ENCODE measurements at places on chromosomes 3 and 15.

DNA sequence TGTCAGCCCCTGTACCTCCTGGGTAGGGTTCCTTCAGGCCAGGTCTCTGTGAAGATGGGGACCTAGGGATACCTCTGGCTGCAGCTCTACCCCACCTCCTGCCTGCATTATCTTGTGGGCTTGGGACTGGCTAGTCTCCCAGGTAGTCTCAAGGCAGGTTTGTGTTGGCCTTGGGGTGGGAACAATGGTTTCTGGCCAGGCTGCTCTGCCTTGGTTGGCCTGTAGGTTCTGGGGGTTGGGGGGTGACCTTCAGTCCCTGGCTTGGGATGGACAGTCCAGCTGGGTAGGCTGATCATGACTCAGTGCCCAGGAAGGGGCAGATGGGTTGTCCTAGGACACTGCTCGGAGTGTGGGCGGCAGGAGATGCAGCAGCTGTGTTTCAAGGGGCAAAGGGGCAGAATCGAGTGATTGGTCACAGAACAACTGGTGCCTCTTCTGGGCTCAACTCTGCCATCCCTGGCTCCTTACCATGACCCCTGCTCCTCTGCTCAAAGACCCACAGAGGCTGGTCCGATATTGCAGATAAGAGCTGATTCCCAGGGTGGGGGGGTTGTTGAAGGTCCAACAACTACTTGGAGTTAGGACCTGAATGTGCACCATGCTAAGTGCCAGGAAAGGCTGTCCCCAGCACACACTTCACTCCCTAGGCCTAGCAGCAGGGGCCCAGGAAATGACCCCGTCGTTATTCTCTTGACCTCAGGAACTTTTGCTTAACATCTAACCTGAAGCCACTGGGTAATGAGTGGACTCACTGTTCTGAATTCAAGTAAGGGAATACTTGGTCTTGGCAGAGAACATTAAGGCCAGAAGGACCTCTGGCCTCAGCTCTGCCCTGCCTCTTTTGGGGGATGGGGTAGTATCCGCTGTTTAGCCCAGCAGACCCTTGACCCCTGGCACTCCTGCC, 18.1 kb upstream of the BSN start:
- no peak for DNase-seq

GRCh38 chr3:37054370-37054769, 61.1 kb downstream of the MLH1 start:
- DNase-seq, result no peak

DNA sequence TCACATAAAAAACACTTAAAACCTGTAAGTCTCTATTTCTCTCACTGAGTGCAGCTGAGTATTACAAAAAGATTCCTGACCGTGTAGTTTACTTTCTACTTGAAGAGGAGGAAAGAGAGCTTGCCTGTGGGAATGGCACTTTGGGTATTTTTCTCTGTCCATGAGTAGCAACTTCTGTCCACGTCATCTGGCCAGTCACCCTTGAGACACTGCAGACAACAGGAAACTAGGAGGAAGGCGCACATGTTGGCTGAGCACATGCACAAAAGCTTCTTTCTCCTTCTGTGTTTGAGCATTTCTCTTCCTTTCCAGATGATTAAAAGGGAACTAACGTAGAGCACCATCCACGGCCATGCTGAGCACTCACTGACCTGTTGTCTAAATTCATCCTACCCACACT, 19.7 kb downstream of the STARD5 start:
- no peak for DNase-seq

- no peak for DNase-seq
Observed at GRCh38 chr15:43795197-43795596, 3.1 kb downstream of the SERF2 start.

DNA sequence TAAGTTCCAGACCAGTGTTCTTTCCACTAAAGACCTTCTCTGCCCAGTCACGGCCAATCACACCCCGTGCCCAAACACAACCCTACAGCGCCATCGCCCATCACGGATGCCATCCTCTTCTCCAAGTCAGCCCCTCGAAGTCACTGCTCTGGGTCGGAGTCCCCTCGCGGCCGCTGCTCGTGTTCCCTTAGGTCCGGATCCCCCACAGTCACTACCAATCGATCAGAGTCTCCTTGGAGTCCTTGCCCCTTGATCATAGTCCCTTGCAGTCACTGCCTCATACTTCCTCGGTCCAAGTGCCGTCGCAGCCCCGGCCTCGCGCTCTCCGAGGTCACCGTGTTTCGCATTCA, 461 bp downstream of the PCYT1A start:
- DNase-seq, result peak; percentile 2

DNA sequence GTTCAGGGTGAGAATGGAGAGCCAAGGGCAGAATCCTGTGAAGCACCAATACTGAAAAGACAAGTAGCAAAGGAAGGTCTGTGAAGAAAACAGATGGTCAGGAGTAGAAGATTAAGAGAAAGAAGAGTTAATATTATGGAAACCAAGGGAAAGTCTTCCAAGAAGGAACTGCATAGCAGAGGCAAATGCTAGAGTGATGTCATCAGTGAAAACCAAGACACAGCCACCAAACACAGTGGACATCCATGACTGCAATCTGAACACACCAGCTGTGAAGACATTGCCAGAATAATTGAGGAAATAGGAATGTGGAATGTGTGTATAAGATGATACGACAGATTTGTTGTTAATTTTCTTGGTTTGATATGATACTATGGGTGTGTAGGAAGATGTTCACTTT, 26.8 kb upstream of the ZBTB38 start:
- no peak for DNase-seq

DNA sequence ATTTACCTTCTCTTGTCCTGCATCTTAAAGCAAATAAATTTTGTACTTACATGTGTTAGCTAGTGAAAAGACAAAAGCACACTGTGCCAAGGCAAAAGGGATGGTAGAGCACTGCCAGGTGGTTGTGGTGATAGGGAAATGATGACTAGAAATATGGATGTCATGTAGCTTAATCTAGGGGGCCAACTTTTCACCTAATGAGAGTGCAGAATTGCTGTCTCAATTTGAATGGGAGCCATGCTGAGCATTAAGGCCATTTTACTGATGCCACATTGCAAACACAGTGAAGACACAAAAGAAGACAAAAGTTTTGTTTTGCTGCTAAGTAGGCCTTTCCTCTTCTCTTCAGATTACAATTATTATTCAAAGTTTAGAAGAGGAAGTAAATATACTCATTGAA, 274.7 kb downstream of the PDCD6IP start:
- no peak for DNase-seq

DNA sequence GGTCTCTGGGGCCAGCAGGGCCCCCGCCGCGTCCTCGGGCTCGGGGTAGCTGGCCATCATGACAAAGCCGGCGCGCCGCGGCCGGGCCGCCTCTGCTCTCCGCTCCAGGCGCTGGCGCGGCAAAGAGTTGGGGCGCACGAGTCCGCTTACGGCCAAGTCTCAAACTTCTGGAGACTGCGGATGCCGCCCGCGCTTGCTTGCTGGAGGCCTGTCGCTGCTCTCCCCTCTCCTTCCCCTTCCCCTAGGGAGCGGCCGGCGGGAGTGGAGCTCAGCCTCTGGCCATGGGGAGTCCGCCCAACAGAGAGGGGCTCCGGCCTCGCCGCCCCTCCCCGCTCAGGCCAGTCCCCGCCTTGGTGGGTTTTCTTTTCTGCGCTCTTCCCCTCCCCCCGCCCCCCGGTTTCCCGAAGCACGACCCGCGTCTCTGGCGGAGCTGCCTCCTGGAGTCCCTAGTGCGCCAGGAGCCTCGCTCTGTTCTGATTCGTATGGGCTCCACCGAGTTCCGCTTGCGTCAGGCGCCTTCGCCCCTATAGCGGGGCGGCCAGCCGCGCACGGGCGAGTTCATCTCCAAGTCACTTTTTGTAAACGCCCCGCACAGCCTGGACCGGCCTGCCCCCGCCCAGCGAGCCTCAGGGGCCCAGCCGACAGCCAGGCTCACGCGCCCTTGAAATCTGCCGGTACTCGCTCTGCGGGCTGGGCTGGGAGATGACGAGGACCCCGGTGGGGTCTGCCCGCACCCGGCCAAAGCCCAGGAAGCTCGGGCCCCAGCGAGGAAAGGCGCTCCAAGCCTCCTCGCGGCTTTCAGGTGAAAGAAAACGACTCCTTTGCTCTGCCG, at the start of the genes FOXL2 and FOXL2NB:
Gene FOXL2, minus strand, starts transcription at position 475 of the 832 bp plus-strand sequence. Its CDS starts 415 bp downstream, at position 60.
Gene FOXL2NB, plus strand, starts transcription at position 555 of the 832 bp plus-strand sequence. Its CDS starts 148 bp downstream, at position 703.
- no peak for DNase-seq

DNA sequence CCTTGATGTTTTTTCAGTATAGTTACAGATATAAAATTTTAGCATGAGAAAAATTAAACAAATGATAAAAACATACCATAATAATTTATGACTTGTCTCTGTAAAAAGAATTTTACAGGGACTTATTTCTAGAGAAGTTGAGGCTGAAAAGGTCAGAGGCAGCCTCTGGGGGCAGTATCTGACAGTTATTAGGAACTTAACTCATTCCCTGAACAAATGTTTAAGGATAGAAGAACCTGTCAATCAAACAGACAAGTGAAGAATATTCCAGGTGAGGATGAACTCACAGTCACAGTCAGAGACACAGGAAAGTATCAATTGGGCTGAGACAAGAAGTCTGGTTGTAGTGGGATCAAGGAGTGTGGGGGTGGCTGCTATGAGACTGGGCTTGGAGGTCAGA, 7.3 kb downstream of the MYLK start:
- no peak for DNase-seq

- no peak for DNase-seq
Observed at GRCh38 chr15:100861511-100861991, 18.1 kb upstream of the ALDH1A3 start.

DNA sequence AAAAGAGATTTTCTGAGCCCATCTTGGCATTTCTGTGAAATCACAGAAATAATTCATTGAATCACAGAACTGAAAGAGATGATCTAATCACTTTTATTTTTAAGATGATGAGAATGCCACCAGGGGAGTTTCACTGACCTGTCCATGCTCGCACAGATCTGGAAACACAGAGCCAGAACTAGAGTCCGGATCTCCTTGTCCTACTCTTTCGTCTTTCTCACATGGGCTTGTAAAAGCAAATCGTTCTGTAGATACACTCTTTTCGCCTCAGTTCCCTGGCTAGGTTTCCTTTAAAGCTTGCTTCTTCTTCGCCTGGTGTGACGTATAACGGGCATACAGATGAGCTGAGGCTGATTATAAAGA, 122.5 kb upstream of the SPRED1 start:
- DNase-seq, result no peak

DNA sequence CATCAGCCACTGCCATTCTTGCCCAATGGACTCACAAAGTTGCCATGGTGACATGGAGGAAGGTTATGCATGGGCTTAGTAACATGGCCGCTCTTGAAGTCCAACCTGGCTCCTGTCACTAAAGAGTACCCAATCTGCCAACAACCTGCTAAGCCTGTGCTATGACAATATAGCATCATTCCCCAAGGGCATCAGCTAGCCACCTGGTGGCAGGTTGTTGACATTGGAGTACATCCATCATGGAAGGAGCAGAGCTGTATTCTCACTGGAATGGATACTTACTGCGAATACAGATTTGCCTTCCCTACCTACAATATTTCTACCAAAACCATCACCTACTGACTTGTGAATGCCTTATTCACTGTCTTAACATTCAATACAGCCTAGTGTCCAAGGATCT, 138.9 kb upstream of the RORA start:
- DNase-seq, result no peak

DNA sequence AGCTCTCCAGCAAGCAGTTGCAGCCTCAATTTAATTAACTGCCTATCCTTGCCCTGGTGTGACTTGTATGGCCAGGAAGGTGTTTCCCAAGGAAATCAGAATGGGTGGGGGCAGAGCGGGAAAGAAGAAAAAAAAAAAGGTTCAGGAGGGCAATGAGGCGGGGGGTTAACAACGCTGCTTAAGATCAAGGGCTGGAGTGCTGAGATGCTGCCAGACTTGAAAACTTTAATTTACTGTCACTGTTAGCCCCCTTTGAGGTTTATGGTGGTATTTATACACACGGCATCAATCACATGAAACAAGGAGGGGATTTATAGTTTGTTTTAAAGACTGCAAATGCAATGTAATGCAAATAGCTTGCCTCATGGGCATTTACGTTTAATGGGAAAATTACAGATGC, 319.4 kb upstream of the NR2F2 start:
- no peak for DNase-seq

- DNase-seq, result no peak
Observed at GRCh38 chr3:190081389-190081788, 39.3 kb downstream of the P3H2 start.

GRCh38 chr3:154224866-154225265, 99.4 kb downstream of the DHX36 start:
- no peak for DNase-seq

- no peak for DNase-seq
Observed at GRCh38 chr3:74027121-74027520, 402.4 kb upstream of the PDZRN3 start.

DNA sequence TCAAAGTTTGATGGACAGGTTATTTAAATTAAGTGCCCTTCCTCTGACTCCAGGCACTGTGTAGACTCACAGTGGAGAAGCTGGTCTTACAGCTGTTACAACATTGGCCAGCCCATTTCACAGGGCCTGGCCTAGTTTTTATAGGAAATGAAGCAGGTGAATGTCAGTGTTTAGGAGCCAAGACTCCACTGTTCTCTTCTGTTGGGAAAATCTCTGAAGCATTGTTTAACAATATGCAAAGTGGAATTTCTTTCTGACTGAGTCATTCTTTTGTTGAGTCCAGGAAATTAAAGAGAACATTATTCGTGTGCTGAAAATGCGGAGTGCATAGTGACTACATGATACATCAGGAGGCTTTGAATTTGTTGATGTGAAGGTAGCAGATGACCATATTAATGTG, 64.7 kb downstream of the ARRDC4 start:
- no peak for DNase-seq

GRCh38 chr3:54374214-54374852, 252.0 kb downstream of the CACNA2D3 start:
- DNase-seq, result no peak

DNA sequence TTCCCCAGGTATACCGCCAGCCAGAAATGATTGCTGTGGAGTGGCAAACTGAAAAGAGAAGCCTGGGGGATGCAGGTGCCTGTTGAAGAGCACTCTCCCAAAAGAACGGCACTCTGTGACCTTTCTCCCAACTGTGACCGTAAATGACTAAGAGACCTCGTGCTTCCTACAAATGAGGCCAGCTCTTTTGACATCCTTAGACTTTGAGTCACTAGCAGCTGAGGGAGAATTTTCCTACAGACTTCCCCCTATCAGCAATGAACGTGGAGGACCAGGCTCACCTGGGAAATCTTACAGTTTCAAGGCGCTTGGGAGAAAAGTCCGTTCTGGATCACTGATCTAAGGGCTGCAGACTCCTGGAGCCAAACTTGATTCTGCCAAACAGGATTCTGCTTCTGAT, 8.6 kb downstream of the AQP9 start:
- DNase-seq, result no peak

All from activated T-helper 1 cell treated with Interleukin-2 at 50 U/mL for 16 hours (primary cell).